Breast epithelium (tissue), 4 donors: ENCODE measurements at places on chromosomes 11 and 22. TPM values are rescaled to one million over a fixed set of nuclear protein-coding genes. Genes with fewer than 3 reads are reported as not detected.

GRCh38 chr11:79525257-79525656 is 84.4 kb upstream of the TENM4 start:
- DNase-seq: no peak
- H3K36me3 ChIP-seq: no peaks in the 10 kb centered on the region
- no peak overlapping the region for H3K27ac ChIP-seq
- H3K27me3 ChIP-seq: no peaks in the 10 kb centered on the region

Gene C11orf98
- total RNA-seq: 42.9 TPM

GRCh38 chr11:28835790-28836189 is 727.6 kb downstream of the METTL15 start:
- no peak overlapping the region for H3K4me3 ChIP-seq
- DNase-seq: no peak
- H3K27ac ChIP-seq: no peak overlapping the region

GRCh38 chr11:116062129-116062489 is 557.9 kb upstream of the CADM1 start:
- no peak overlapping the region for H3K27ac ChIP-seq
- no peaks in the 10 kb centered on the region for H3K27me3 ChIP-seq
- no peaks in the 10 kb centered on the region for H3K36me3 ChIP-seq
- DNase-seq: no peak
- H3K4me3 ChIP-seq: no peak overlapping the region

Gene OR52E8
- not detected for total RNA-seq

- no peaks in the 10 kb centered on the region for H3K4me1 ChIP-seq
- H3K4me3 ChIP-seq: no peak overlapping the region
- no peaks in the 10 kb centered on the region for H3K36me3 ChIP-seq
- no peak for DNase-seq
- no peaks in the 10 kb centered on the region for H3K27me3 ChIP-seq
These were observed 29.7 kb downstream of the CACNG2 start for GRCh38 chr22:36673821-36674220.

DNA sequence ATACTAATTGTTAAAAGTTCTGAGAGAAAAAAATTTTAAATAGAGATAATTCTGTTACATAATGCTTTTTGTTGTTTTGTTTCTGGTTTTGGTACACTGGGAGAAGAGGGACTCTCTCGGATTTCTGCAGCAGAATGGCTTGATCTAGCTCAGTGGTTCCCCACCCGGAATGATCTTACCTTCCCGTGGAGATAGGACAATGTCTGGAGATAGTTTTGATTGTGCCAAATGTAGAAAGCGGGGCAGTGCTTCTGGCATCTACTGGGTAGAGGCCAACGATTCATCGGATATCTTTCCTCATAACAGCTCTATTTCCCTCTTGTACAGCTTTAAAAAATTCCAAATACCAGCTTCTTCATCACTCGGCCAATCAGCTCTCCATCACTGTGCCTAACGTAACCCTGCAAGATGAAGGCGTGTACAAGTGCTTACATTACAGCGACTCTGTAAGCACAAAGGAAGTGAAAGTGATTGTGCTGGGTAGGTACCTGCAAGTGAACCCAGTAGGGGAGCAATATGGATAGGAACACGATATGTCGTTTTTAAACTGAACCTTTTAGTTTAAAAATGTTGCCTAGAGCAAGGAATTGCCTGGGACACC is 13.2 kb downstream of the CRTAM start:
- no peaks in the 10 kb centered on the region for H3K36me3 ChIP-seq
- no peak for DNase-seq
- H3K4me1 ChIP-seq: no peaks in the 10 kb centered on the region
- H3K27ac ChIP-seq: no peak overlapping the region
- H3K27me3 ChIP-seq: no peaks in the 10 kb centered on the region

Gene HOATZ
- not detected for total RNA-seq
